ENCODE measurements at places on chromosomes 16 and 17. TPM values are rescaled to one million over a fixed set of nuclear protein-coding genes. Genes with fewer than 3 reads are reported as not detected.

DNA sequence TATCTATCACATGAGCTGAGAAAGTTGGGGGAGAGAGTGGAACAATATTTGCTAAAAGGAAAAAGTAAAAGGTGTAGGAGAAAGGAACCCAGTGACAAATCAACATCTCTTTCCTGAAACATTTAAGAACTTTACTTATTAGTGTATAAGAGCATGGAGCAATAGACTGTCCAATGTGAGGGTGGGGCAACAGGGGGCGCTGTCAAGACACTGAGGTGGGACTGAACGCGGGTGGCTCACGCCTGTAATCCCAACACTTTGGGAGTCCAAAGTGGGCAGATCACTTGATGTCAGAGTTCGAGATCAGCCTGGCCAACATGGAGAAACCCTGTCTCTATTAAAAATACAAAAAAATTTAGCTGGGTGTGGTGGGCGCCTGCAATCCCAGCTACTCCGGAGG, 21.2 kb downstream of the PCTP start:
- H3K4me1 ChIP-seq: peaks cover 8% of the 10 kb centered on the region
- H3K36me3 ChIP-seq: peaks cover 18% of the 10 kb centered on the region

GRCh38 chr17:57178839-57179238, 77.5 kb upstream of the MSI2 start:
- no peaks in the 10 kb centered on the region for H3K36me3 ChIP-seq
- H3K27ac ChIP-seq: no peak overlapping the region
- H3K4me1 ChIP-seq: no peaks in the 10 kb centered on the region
- no peak overlapping the region for H3K4me3 ChIP-seq

DNA sequence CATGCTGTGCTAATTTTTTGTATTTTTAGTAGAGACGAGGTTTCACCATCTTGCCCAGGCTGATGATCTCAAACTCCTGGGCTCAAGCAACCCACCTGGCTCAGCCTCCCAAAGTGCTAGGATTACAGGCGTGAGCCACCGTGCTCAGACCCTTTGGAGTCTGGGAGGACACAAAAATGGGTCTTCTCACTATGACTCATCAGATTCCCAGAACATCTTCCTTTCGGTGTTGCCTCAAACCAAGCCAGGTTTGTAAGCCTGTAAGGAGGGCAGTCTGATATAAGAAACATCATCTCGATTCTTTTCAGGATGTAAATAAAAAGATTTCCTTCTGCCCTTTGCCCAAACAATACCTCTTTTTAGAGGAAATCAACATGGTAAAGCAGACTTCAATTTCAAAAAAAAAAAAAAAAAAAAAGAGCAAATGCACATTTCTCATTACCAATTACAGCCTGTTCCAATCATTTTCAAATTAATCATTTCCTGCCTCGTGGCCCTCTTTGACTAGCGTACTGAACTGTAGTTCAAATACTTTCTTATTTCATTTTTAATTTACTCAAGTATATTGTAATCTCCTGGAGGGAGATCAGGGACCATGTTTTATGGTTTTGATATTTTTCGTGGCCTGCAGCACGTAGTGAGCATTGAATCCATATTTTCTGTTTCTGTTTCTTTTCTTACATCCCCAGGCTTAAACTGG, 409.6 kb downstream of the GRIN2A start:
- no peaks in the 10 kb centered on the region for H3K27me3 ChIP-seq
- DNase-seq: no peak
- H3K27ac ChIP-seq: no peak overlapping the region

- H3K36me3 ChIP-seq: no peaks in the 10 kb centered on the region
- H3K4me3 ChIP-seq: no peak overlapping the region
- H3K27me3 ChIP-seq: no peaks in the 10 kb centered on the region
Measured at GRCh38 chr17:72422505-72423285, 301.9 kb downstream of the SOX9 start.

GRCh38 chr17:35541434-35541833, 4.0 kb upstream of the SLFN12L start:
- H3K4me1 ChIP-seq: peaks cover 51% of the 10 kb centered on the region
- H3K4me3 ChIP-seq: peak overlapping the region; percentile 94
- peak overlapping the region; percentile 99 for H3K27ac ChIP-seq
- DNase-seq: no peak
- H3K27me3 ChIP-seq: no peaks in the 10 kb centered on the region

DNA sequence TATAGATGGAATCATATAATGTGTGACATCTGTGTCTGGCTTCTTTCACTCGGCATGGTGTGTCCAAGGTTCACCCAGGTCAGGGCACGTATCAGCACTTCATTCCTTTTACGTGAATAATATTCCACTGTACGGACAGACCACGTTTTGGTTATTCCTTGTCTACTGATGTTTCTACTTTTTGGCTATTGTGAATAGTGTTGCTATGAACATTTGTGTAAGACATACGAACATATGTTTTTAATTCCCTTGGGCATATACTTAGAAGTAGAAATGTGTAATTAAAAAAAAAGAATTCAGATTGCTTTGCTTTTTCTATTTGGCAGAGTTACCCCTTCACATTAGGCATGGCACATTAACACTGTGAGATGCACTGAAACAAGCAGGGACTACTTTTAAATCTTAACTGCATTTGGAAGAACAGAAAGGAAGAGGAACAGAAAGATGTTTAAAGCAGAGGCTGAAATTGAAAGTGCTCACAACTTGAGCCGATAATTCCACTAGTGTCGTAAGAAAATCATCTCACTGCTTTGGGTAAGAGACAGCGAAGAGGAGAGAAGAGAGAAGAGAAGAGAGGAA, 105.3 kb downstream of the VPS53 start:
- peaks cover 10% of the 10 kb centered on the region for H3K36me3 ChIP-seq
- H3K27me3 ChIP-seq: no peaks in the 10 kb centered on the region
- H3K27ac ChIP-seq: no peak overlapping the region
- H3K4me1 ChIP-seq: no peaks in the 10 kb centered on the region
- no peak overlapping the region for H3K4me3 ChIP-seq

Gene ASB16
- 0.19 TPM for total RNA-seq

Gene TNP2
- not detected for total RNA-seq

- DNase-seq: no peak
- H3K36me3 ChIP-seq: no peaks in the 10 kb centered on the region
- H3K4me3 ChIP-seq: peak overlapping the region; percentile 63
- peak overlapping the region; percentile 73 for H3K27ac ChIP-seq
- peaks cover 21% of the 10 kb centered on the region for H3K27me3 ChIP-seq
Measured at GRCh38 chr17:78343187-78343542, 16.7 kb downstream of the SOCS3 start.
